ENCODE measurements at places on chromosomes 16 and 17.

DNA sequence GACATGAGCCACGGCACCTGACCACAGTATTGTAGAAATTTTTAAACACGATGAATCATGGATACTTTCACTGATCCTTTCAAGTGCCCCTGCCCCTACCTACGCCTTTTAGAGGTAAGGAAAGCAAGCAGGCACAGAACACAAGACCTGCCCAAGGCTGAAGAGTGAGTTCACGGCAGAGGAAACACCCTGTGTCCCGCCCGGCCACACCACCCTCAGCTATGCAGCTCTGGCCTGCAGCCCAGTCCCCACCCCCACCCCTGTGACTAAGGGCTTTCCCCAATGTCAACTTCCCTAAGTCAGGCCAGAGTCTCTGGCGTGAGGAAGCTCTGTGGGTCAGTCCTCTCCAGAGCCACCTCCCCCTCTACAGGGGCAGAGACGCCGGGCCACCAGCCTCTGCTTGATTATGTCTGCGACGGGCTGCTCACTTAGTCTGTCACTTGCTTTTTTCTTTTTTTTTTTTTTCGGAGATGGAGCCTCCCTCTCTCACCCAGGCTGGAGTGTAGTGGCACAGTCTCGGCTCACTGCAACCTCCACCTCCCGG lies 8.4 kb downstream of the SLC16A5 start:
- peak; percentile 72 for DNase-seq

DNA sequence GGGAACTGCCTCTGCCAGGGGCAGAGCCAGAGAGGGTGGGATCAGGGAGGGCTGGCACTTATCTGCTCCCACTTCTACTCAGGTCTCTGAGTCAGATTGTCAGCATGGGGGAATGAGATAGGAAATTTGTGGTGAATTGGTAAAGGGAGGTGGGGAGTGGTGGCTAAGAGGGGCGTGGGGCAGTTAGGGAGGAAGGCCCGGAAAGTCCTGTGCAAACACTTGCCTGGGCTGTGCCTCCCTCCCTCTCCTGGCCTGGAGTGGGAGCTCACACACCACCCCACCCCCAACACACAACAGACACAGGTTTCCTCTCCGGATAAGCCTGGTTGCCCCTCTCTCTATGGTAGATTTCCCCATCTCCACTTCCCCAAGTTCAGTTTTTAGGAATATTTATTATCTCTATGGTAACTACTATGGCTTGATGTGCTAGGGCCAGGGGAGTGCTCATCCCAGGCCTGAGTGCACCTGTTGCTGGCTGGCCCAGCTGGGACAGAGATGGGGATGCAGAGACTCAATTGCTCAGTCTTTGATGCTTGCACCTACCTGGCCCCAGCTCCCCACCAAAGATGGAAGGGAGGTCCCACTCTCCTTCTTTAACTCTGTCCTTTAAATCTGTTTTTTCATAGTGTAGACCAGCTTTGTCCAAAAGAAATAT lies 2.7 kb downstream of the SPNS2 start:
- no peak for DNase-seq

GRCh38 chr16:81542609-81543570 lies 98.3 kb downstream of the CMIP start:
- DNase-seq, result no peak

DNA sequence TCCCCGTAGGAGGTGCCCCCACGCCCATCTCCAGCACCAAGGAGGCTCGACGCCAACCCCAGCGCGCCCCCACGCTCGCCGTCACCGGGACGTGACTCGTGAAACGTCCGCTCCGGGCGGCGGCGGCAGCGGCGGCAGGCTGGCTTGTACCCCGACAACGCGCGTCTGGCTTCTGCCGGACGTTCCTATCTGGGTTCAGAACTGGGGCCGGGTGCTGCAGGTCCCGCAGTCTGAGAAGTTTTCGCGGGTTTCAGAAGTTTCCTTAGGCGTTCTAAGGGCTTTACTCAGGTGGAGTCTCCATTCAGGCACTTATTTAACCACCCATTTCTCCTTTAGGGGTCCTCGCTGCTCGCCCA lies 672 bp upstream of the ALKBH5 start:
- DNase-seq, result peak; percentile 91

DNA sequence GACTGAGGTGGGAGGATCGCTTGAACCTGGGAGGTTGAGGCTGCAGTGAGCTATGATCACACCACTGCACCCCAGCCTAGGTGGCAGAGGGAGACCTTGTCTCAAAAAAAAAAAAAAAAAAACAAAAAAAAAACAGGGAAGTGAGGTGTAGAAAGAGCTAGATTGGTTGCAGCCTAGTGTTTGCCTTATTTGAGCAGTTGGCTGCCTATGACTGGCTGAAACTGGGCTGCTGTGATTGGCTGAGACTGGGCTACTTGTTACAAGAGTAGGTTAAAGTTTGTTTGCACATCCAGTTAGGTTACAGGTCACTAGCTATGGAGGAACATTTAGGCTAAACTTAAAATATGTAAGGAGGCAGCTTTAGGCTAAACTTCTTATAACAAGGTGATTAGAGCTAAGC lies 5.7 kb downstream of the DHRS7B start:
- no peak for DNase-seq

DNA sequence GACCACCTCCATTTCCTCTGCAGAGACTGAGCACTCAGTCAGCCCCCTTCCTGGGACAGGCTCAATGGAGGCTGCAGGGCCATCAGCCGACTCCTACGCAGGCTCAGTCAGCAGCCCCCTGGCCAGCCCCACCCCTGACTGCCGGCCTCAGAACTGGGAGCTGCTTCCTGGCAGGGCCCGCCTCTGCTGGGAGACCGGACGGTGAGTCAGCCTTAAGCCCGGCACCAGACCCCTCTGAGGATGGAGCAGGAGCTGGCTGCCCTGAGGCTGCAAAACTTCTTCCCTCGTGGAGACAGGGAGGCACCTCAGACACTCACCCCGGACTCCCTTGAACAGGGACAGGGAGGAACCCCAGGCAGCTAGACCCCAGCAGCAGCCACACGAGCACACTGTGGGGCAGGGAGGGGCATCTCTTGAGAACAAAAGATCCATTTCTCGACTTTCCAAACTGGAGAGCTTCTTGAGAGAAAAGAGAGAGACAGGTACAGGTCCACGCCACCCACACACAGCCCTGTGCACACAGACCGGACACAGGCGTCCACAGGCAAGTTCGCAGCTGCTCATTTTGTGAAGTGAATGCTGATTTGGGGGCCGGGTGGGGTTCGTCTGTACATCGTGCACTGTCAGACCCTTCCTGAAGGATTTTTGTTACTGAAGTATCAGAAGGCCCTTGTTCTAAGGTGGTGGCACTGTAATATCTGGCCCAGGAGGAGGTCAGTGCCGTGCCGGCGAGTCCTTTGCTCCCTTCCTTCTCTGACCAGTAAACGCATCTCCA lies 1.3 kb upstream of the TUBB3 start:
- DNase-seq, result peak; percentile 96

- DNase-seq, result peak; percentile 25
These were observed 207.6 kb downstream of the CEP112 start for GRCh38 chr17:65984299-65984698.

GRCh38 chr16:65071433-65072311 lies 50.2 kb downstream of the CDH11 start:
- DNase-seq, result no peak

- DNase-seq, result peak; percentile 59
These were observed 69.7 kb upstream of the FA2H start for GRCh38 chr16:74844041-74844980.

DNA sequence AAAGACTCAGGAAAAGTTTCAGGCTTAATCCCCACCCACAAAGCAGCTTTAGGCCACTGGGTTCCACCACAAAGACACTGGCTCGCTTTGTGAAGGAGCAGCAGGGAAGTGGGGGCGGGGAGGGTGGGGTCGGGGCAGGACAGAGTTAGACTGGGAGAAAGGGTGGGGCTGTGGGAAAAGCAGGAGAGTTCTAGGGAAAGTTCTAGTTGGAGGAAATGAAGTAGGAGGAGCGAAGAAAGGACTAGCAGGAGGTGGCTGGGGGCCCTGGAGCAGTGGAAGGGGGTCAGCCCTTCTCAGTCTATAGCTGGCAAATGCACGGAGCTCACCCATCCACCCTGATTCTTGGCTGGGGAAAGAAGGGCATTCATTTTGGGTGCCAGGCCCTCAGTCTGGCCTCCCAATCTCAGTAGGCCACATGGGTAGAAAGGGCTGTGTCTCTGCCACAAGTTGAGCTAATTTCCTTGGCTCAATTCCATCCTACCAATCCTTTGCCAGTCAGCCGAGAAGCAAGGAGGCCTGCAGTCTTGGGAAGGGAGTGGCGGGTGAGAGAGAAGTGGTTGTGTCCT lies 4.6 kb downstream of the INPP5K start:
- no peak for DNase-seq

- DNase-seq, result no peak
These were observed 3.1 kb upstream of the CYTH1 start for GRCh38 chr17:78785011-78785662.

DNA sequence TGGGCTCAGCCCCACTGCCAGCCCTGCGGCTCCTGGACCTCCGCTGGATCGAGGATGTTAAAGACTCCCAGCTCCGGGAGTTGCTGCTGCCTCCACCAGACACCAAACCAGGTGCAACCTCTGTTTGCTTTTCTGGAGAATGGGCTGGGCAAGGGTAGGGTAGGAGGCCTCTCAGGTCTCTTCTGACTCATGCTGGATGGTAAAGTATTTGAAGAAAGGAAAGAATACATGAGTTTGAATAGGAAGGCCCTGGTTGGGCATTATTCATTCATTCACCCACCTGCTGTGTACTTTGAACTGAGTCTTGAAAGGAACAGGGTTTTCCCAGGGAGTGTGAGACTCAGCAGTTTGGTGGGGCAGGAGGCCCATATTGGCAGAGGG lies 6.5 kb upstream of the ORAI3 start:
- no peak for DNase-seq

DNA sequence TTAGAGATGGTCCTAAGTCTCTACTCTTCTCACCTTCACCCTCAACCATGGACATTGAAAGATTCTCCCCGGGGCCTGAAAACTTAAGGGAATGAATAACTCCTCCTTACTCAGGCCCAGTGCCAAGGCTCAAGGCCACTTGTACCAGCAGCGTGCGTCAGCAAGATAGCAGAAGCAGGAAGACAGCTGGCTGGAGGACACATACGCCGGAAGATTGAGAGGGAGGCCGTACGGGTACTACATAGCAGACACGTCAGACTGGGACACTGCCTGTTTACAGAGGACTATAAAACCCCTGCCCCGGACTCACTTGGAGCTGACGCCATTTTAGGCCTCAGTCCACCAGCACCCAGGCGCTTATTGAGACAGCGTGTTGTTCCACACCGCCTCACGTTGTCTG lies 75.8 kb upstream of the MED13 start:
- no peak for DNase-seq

DNA sequence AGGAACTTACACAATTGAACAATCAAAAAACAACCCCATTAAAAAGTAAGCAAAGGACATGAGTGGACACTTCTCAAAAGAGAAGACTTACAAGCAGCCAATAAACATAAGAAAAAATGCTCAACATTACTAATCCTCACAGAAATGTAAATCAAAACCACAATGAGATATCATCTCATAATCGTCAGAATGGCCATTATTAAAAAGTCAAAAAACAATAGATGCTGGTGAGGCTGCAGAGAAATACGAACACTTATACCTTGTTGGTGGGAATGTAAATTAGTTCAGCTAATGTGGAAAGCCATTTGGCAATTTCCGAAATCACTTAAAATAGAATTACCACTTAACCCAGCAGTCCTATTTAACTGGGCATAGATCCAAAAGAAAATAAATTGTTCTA lies 301.9 kb upstream of the KCNJ16 start:
- no peak for DNase-seq

GRCh38 chr17:27323538-27324215 lies 29.8 kb downstream of the WSB1 start:
- DNase-seq, result no peak

Data from fibroblast of skin of right biceps (primary cell).